ENCODE measurements at places on chromosomes 1 and 21.

GRCh38 chr1:68016381-68016780, 34.0 kb downstream of the DIRAS3 start:
- DNase-seq = no peak

- DNase-seq = no peak
These were observed 490.8 kb upstream of the ADGRL4 start for GRCh38 chr1:79497193-79497773.

- DNase-seq = no peak
These were observed 9.6 kb upstream of the PIGK start for GRCh38 chr1:77228836-77229235.

DNA sequence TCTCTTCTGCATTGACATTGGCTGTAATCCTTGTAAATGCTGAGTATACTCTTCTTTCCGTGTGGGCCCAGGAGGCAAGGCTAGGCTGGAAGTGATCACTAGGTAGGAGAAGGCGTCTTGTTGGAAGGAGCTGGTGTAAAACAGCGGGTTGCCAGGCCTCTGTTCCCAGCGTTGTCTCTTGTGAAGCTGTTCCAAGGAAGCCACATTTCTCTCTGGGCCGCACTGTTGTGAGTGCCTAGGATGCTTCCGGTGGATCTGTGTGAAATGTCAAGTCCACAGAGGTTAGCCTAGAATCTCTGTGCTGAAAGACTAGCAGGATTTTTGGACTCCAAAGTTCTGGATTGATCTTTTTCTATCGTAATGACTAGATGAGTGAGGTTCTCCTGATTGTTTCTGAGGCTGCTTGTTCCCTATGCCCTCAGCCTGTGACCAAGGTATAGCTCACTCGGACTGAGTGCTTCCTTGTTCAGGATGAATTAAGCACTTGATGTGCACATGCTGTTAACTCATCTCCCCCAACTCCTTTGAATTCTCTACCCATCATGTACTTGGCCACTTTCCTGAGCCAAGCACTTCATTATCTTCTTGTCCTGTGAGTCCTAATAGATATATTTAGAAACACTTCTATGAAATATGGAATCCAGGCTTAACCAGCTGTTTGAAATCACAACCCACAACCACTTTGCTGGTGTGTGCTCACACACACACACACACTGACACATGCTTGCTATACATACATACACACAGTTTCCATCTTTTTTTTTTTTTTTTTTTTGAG, 63.3 kb downstream of the PBX1 start:
- no peak for DNase-seq

DNA sequence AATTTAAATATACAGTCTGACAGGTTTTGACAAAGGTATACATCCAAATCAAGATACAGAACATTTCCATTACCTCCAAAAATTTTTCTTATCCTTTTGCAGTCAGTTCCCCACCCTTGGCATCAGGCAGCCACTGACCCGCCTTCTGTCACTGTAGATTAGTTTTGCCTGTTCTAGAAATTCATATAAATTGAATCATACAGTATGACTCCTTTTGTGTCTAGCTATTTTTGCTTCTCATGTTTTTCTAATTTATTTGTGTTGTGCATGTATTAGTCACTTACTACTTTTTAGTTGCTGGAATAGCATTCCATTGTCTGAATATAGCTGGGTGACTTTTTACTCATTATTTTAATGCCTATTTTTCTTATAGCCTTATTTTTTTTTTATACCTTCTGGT, 3.8 kb downstream of the UTP25 start:
- no peak for DNase-seq

- no peak for DNase-seq
These were observed 68.0 kb downstream of the DISC1 start for GRCh38 chr1:231694465-231695077.

DNA sequence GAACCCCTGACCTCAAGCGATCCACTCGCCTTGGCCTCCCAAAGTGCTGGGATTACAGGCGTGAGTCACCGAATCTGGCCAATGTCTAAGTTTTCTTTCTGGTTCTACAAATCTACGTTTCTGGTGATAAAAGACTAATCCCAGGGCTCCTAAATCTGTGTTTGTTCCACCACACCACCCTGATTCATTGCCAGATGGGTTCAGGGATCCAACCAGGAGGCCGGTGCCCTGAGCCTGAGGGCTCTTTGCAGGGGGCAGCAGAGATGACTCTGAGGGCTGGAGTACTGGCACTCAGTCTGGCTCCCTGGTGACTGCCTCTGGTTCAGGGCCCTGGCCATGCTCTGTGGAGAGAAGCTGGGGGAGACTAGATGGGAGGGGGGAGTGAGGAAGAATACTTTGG, 10.5 kb upstream of the OPRD1 start:
- no peak for DNase-seq

DNA sequence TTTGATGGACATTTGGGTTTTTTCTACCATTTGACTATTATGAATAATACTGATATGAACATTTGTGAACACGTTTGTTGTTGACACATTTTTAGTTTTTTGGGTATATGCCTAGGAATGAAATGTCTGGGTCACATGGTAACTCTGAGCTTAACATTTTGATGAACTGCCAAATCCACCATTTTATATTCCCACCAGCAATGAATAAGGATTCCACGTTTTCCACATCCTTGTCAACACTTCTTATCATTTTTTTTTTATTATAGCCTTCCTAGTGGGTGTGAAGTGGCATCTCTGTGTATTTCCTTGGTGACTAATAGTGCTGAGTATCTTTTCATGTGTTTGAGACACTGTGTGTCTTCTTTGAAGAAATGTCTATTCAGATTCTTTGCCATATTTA, 67.6 kb downstream of the RASAL2 start:
- DNase-seq = no peak

DNA sequence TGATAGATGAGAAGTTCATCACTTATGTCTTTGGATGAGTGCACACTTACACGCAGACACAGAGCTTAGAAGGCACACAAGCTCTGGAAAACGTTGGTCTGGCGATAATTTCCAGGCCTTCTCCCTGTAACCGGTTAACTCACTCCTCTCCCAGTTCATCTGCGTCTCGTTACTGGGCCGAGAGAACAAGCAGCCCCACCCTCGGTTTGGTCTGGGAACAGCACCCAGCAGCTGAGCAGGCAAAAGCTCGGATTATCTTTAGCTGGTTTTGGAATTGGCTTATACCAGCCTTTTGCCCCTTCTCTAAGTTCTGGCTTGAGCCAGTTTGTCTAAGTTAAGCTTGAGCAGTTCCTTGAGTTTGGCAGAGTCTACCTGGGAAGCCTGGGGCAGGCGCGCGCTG, 27.3 kb upstream of the COL6A1 start:
- no peak for DNase-seq

DNA sequence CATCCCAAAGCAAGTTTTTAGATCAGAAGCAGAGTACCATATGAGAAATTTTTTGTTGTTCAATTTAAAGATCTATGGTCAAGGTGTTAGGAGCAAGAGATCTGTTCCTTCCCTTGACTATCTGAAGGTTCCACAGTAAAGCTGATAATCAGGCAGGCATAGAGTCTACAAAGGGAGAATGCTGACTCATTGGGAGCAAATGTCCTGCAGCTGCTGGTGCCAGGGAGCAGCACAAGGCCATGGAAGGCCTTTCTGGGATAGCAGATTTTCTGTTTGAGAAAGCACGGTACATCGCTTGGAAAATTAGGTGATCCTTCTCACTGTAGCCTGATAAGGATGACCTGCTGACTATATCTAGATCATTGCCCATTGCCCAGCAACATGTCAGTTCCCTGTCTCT, 210.1 kb upstream of the C1orf87 start:
- DNase-seq = no peak

DNA sequence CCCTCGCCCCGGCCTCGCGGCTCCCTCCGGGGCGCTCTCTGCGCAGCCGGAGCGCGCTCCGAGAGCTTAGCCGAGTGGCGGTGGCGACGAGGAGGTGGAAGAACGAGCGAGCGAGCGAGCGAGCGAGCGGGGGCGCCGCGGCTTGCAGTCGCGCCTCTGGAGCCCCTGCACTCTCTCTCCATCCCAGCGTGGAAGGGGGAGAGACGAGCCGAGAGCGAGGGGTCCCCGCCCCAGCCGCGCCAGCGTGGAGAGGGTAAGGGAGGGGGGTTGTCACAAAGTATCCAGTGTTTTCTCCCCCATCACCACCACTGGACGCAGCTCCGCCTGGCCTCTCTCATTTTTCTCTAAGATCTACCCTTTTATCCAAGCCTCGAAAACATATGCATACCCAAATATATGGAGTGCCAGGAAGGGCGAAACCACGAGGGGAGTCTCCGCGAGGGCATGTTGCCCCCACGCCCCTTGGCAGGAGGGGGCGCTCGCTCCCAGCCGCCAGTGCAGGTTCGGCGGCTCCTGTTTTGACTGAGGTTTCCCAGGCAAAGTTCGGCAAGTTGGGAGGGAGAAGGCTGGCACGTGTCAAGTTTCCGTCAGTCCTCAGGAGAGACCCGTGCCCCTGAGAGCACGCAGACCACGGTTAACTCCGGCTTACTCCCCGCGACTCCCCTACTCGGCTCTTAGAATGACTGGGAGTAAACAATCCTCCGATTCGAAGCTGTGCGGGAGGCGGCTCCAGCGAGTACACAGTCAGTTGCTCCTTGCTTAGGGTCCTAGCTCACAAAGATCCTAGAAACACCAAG, 569 bp upstream of the DAB1 start:
- peak; percentile 19 for DNase-seq

DNA sequence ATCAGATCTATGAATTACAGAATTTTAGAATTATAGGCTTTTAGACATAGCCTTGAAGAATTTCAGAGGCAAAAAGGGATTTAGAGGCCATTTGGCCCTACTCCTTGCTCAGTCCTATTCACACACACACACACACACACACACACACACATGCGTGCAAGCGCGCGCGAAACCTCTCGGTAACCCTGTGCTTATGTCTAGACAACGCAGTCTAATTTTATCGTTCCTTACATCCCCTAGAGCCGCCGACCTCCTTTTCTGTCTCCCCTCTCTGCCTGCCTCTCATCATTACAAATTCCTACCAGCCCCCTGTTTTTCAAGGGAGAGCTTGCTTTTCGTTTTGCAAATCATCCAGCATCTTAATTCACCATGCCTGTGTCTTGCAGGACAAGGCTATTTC, 252.1 kb downstream of the FOXD2 start:
- no peak for DNase-seq

DNA sequence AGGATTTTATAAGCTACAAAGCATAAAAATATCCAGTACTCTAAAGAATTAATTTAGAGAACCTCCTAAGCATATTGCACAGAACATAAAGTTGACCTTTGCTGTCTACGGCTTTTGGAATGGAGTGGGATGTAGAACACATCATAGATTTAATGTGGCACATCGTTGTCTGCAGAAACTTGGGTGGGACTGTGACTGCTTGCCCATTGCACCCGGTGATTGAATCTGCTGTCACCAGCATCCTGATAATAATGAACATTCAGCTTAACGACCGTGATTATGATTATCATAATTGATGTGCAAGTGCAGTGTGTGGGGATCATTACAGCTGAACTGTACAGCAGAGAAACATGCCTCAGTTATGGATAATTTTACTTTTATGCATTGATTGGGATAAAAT, 181.9 kb downstream of the SPATA17 start:
- DNase-seq = no peak

DNA sequence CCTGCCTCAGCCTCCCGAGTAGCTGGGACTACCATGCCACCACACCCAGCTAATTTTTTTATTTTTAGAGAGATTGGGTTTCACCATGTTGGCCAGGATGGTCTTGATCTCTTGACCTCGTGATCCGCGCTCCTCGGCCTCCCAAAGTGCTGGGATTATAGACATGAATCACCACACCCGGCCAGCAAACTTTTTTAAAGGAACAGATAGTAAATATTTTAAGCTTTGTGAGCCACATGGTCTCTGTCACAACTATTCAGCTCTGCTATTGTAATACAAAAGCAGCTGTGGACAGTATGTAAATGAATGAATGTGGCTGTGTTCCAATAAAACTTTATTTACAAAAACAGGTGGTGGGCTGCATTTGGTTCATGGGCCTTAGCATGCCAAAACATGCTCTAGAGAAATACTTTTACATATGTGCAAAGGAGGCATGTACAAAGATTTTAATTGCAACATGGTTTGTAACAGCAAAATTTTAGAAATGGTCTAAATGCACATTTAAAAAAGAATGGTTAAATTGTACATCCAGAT, 47.0 kb downstream of the CDCP2 start:
- no peak for DNase-seq

- no peak for DNase-seq
These were observed 57.8 kb upstream of the COL6A2 start for GRCh38 chr21:46039891-46040660.

DNA sequence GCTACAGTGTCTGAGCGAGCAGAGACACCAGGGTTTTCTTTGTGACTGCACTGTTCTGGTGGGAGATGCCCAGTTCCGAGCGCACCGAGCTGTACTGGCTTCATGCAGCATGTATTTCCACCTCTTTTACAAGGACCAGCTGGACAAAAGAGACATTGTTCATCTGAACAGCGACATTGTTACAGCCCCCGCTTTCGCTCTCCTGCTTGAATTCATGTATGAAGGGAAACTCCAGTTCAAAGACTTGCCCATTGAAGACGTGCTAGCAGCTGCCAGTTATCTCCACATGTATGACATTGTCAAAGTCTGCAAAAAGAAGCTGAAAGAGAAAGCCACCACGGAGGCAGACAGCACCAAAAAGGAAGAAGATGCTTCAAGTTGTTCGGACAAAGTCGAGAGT, 2.7 kb downstream of the ZBTB18 start:
- DNase-seq = no peak
